Central memory CD8-positive, alpha-beta T cell (primary cell): ENCODE measurements at places on chromosomes 6 and 20.

DNA sequence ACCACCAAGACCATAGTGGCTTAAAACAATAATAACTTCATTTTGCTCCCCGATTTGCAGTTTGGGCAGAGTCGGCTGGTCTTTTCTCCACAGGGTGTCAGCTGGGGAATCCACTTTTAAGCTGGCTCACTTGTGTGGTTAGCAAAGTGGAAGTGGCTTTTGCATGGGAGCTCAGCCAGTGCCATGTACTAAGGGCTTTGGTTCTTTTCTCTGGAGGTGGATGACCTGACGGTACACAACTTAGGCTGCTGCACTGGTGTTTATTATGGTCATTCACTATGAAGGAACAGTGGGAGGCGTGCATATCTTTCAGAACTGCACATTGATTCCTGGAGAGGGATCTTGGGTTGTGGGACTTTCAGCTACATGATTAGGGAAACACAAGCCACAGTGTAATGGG, 141.0 kb downstream of the OR2B2 start:
- no peak overlapping the region for H3K27ac ChIP-seq
- no peak for DNase-seq
- H3K27me3 ChIP-seq = no peaks in the 10 kb centered on the region
- H3K4me3 ChIP-seq = no peak overlapping the region
- H3K36me3 ChIP-seq = no peaks in the 10 kb centered on the region
- H3K4me1 ChIP-seq = peaks cover 8% of the 10 kb centered on the region

DNA sequence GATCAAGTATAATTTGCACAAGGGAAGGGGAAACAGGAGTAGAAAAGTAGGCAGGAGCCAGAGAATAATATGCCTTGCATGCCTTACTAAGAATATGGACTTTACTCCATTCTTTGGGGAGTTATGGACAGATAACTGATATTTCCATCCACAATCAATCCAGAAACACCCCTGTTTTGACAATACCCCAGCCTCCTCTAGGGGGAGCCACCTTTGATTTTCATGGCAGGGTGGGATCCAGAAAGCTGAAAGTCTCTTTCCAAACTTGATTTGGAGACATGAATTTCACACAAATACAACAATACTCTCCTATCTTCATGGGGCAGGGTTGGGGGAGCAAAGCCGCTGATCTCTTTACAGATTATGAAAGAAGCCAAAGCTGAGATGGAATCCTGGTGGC, 404.1 kb downstream of the FOXA2 start:
- H3K27ac ChIP-seq = no peak overlapping the region
- no peaks in the 10 kb centered on the region for H3K27me3 ChIP-seq
- H3K36me3 ChIP-seq = no peaks in the 10 kb centered on the region
- H3K4me3 ChIP-seq = no peak overlapping the region

- H3K4me1 ChIP-seq = peaks cover 26% of the 10 kb centered on the region
- DNase-seq = no peak
- H3K4me3 ChIP-seq = no peak overlapping the region
- no peaks in the 10 kb centered on the region for H3K36me3 ChIP-seq
Observed at GRCh38 chr6:14719270-14719669, 526.6 kb upstream of the JARID2 start.

GRCh38 chr6:83962582-83962981, 71.0 kb upstream of the MRAP2 start:
- no peak for DNase-seq
- peaks cover 14% of the 10 kb centered on the region for H3K36me3 ChIP-seq
- H3K4me1 ChIP-seq = no peaks in the 10 kb centered on the region
- no peaks in the 10 kb centered on the region for H3K27me3 ChIP-seq
- H3K4me3 ChIP-seq = no peak overlapping the region
- H3K27ac ChIP-seq = no peak overlapping the region

DNA sequence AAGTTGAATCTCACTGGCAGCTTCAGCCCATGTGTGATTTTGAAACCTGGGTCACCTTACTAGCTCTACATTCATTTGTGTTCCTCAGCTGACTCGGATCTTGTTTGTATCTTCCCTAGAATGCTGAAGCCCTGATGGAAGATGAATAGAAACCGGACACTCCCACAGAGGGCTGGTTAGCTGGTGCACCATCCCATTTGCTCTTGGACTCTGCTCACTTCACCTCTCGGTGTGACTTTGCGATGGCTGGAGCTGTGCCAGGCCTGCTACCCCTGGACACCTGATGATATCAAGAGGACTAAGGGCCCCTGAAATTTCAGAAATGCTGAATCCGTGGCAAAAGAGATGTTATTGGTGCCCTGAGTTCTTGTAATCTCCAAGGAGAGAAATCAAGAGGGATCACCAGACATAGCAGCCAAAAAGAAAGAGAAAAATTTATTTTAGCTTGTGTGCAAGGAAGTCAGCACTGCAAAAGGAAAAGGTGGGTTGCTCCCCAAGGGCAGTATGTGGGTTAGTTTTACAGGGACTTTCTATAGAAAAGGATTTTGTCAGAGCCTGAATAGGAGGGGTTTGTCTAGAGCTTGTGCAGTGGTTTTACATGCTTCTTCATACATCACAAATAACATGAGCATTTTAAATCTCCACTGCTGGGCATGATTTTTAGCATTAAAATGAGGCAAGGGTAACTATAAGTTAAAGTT, 426.3 kb upstream of the NOX3 start:
- H3K36me3 ChIP-seq = no peaks in the 10 kb centered on the region
- H3K4me1 ChIP-seq = no peaks in the 10 kb centered on the region
- no peak overlapping the region for H3K27ac ChIP-seq
- DNase-seq = no peak
- no peak overlapping the region for H3K4me3 ChIP-seq

- H3K4me1 ChIP-seq = peaks cover 5% of the 10 kb centered on the region
- H3K4me3 ChIP-seq = no peak overlapping the region
- no peak overlapping the region for H3K27ac ChIP-seq
- no peak for DNase-seq
Observed at GRCh38 chr6:8054276-8054675, 9.9 kb downstream of the BLOC1S5 start.

- H3K4me1 ChIP-seq = peaks cover 46% of the 10 kb centered on the region
- no peaks in the 10 kb centered on the region for H3K27me3 ChIP-seq
- DNase-seq = no peak
- peaks cover 4% of the 10 kb centered on the region for H3K36me3 ChIP-seq
Observed at GRCh38 chr6:37202788-37203491, 33.0 kb downstream of the PIM1 start.

DNA sequence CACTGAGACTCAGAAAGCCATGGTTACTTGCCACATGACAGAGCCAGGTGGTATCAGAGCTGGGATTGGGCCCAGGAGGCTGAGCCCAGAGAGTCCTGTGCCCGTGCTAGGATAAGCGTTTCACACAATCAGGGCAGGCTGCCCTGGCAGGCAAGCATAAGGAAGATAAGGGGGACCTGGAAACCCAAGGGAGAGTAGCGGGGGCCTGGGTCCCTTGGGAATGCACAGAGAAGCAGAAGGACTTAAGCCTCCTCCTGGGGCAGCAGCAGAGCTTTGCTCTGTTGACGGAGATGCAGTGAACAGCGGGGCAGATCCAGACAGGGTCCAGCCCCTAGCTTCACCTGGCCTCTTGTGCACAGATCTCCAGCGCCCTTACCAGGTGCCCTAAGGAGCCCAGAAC, 8.7 kb downstream of the TRIB3 start:
- H3K27me3 ChIP-seq = no peaks in the 10 kb centered on the region
- DNase-seq = no peak
- H3K36me3 ChIP-seq = peaks cover 50% of the 10 kb centered on the region
- H3K4me3 ChIP-seq = no peak overlapping the region
- H3K27ac ChIP-seq = no peak overlapping the region

- peaks cover 74% of the 10 kb centered on the region for H3K27me3 ChIP-seq
- no peaks in the 10 kb centered on the region for H3K4me1 ChIP-seq
- H3K36me3 ChIP-seq = no peaks in the 10 kb centered on the region
- H3K4me3 ChIP-seq = no peak overlapping the region
- no peak overlapping the region for H3K27ac ChIP-seq
Observed at GRCh38 chr6:156556811-156557210, 220.4 kb upstream of the ARID1B start.
